ENCODE measurements at places on chromosomes 2 and 18.

DNA sequence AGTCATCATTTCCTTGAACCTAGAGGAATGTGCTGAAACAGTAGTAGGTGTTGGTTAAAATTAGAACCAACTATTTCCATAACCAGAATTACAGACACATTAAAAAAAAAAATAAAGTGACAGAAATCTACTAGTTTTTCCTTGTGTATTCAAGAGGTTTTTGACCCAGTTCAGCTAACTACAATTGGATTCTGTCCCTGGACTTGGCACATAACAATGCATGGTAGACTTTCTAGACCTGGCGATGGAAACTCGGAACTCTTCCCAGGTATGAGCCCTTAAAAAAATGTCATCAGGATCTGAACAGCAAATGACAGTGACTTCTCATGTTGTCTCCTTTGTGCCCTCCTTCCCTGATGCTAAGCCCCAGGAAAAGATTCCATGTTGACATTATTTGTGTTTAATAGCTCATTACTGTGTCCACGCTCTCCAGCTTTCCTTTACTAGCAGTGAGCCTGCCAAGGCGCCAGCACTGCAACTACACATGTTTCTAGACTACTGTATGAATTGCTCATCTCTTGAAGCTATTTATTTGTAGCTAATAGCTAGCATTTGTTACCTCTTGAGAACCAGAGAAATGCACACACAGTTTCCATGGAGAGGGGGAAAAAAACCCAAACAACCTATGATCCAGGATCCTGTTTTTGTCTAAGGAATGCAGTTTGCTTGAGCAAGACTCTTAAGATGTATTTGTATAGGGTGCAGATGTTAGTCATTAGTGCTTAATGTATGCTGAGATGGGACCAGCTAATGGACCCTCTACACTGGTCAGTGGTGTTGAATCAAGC is 148.5 kb downstream of the FMNL2 start:
- no peak for DNase-seq

DNA sequence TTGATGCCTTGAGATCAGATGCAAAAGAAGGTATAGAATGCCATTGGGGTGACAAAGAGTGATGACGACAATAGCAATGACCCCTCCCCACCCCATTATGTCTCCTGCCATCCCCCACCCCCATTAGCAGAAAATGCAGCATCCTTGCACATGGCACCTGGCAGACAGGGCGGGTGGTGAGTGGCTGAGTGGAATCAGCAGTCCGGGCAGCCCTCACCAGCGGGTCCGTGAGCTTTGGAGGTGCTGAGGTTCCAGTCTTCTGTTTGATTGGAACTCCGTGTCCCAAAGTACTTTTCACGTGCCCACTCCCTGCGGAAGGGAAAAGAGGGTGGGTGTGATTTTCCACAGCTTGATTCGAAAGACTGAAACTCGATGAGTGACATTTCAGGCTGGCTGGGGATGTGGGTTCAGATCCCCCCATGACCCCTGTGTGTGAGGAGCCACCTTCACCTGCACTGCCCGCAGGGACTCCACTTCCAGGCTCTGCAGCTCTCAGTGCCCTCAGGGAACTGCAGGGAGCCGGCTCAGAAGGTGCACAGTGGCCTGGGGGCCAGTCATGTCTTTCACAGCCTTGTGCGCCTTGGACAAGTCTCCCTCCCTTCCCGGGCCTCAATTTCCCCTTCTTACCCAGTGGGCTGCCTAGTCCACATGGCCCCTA is 130.9 kb downstream of the GLI2 start:
- DNase-seq, result no peak

DNA sequence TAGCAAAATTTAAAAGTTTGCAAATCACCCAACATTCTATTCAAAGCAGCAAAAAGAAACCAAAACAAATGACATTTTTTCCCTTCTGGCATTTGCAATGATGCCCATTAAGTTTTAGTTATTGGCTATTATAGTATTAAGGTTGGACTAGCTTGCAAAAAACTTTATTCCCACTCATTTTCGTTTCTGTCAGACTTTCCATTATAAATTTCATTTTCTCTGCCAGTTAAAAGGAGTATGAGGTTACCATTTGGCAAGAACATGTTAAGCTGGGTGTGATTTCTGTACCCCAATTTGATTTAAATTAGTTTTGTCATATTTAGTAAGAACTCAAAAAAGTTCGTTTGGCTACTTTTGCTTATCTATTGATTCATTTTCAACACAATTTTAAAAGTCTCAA is 187.9 kb downstream of the TCF4 start:
- no peak for DNase-seq

DNA sequence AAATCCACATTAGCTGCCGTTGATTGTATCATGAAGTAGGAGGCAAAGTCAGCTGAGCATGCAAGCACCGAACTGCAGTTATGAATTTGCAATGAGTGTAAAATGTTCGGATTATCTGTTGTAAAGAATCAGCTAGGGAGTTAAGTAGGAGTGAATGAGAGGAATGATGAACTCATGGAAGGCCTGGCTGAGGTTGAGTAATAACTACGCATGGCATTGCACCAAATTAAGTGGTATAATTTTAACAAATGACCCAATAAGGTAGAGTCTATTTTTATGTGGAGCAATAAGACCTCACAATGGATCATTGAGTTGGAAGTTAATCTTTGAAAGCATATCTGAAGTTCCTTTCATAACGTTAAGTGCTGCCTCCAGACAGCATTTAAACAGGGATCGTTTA is 288.2 kb upstream of the CHST9 start:
- DNase-seq, result no peak

GRCh38 chr2:169047256-169048250 is 16.4 kb upstream of the ABCB11 start:
- DNase-seq, result no peak

DNA sequence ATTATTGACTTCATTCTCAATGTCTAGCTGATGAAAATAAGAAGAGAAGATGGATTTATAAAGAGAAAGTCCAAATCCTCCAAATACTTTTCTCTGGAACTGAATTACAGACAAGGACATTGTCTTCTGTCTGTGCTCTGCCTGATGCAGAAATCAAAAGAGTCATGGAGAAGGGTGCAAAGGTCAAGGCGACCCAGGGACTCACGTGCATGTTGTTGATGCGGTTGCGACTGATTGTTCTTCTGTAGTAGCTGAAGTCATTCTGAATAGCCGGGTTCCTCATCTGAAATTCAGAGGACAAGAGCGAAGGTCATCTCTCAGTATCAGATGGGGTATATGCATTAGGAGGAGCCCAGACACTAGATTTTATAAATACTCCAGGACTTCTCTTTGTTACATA is 104.4 kb downstream of the CYRIA start:
- DNase-seq, result no peak

All from activated T-helper 9 cell treated with anti-CD3 and anti-CD28 coated beads, Interleukin-2, amount 50 U/mL, for 16 hours (primary cell).